GM13977 (cell line): ENCODE measurements at places on chromosomes 16 and 17.

GRCh38 chr17:77387891-77388290, 247.1 kb downstream of the SEC14L1 start:
- DNase-seq: no peak

DNA sequence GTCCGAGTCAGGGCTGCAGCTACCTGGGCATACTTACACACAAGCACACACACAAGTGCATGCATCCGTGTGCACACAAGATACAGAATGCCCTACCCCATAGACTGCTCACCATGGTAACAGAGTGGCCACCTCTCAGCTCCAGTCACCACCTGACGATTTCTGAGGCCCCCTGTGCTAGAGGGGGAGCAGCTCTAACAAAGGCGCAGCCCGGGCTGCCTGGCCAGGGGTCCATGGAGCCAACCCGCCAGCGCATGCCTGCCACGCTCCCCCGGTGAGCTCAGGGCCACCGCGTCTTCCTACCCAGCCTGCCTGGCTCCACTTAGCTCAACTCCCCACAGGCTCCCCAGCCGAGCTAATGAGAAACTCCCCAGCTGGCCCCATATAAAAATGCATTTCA, 75.5 kb downstream of the ZNF423 start:
- no peak for DNase-seq

GRCh38 chr17:80071116-80071841, 30.1 kb upstream of the GAA start:
- DNase-seq: no peak

GRCh38 chr16:57409870-57410587, 5.5 kb downstream of the CCL17 start:
- DNase-seq: no peak

- DNase-seq: peak; percentile 75
Measured at GRCh38 chr16:47046726-47047523, 73.5 kb upstream of the DNAJA2 start.

GRCh38 chr16:11016993-11017392, 72.6 kb downstream of the CLEC16A start:
- no peak for DNase-seq

DNA sequence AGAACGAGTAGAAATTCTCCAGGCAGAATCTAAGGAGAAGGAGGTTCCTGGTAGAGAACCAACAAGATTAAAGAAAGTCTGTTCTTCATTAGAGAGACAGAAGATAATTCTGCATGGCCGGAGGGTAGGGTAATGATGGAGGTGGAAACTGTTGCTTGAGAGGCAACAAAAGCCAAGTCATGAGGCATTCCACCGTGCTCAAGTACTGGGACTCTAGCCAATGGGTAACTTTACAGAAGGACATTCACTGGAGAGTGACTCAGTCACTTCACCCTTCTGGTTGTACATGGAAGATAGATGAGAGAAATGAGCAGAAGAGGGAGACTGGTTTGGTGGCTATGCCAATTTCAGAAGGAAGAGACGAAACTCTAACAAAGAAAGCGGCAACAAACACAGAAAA, 53.6 kb upstream of the ANKFN1 start:
- no peak for DNase-seq

DNA sequence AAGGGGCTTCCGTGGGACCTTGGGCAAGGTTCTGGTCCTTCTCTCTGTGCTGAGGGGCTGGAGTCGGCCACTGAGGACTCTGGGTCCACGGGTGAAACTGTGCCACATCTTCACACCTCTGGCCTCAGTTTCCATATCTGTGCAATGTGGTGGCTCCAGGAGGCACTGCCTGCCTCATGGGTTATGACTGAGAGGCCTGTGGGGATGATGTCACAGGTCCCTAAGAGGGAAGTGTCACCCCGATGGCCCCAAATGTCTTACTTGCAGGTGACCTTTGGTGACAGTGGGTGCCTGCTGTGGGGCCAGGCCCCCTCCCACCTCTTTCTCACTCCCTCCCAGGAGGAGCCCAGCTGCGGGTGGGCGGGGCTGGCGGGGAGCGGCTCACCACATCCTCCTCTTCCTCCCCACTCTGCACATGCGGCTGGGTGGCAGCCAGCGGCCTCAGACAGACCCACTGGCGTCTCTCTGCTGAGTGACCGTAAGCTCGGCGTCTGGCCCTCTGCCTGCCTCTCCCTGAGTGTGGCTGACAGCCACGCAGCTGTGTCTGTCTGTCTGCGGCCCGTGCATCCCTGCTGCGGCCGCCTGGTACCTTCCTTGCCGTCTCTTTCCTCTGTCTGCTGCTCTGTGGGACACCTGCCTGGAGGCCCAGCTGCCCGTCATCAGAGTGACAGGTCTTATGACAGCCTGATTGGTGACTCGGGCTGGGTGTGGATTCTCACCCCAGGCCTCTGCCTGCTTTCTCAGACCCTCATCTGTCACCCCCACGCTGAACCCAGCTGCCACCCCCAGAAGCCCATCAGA, at the start of gene IL21R:
TSS of gene IL21R (plus strand) at position 407 of the 801 bp plus-strand sequence. CDS start 27,898 bp downstream, outside the sequence.
- peak; percentile 73 for DNase-seq

GRCh38 chr17:35433075-35433894, 985 bp upstream of the SLFN12 start:
- DNase-seq: peak; percentile 47

DNA sequence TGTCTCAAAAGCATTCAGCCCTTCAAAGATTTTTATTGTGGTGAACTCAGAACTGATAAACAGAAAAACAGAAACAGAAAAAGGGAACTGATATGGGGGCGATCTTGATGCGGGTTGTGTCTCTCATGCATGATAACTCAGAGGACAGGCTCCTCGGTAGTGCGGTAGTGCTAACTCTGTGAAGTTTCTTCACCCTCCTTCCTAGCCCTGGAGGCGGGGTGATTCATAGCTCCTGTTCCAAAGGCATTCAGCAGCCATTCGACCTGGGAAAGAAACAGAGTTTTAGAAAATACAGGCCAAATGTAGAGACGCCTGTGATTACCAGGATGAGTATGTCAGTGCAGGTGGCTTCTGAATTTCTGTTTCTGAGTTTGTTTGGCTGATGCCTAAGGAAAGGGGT, 5.5 kb upstream of the MAF start:
- DNase-seq: no peak

DNA sequence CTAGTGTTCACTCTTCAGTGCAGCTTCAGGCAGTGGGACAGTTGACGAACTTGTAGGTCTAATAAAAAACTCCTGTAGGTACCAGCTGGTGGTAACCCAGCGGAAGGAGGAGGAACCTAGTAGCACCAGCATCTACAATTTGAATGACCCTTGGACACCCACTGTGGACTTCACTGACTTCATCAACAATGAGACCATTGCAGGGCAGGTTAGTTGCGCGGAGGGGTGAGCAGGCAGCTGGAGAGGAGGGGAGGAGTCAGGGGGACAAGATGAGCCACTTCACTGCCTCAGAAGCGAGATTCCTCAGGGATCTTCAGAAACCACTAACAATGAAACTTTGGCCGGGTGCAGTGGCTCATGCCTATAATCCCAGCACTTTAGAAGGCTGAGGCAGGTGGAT, 22.3 kb downstream of the AOC3 start:
- no peak for DNase-seq

- DNase-seq: no peak
Measured at GRCh38 chr17:10620823-10621222, 36.3 kb downstream of the MYH3 start.

GRCh38 chr17:4369557-4370230, 3.2 kb upstream of the UBE2G1 start:
- DNase-seq: no peak

DNA sequence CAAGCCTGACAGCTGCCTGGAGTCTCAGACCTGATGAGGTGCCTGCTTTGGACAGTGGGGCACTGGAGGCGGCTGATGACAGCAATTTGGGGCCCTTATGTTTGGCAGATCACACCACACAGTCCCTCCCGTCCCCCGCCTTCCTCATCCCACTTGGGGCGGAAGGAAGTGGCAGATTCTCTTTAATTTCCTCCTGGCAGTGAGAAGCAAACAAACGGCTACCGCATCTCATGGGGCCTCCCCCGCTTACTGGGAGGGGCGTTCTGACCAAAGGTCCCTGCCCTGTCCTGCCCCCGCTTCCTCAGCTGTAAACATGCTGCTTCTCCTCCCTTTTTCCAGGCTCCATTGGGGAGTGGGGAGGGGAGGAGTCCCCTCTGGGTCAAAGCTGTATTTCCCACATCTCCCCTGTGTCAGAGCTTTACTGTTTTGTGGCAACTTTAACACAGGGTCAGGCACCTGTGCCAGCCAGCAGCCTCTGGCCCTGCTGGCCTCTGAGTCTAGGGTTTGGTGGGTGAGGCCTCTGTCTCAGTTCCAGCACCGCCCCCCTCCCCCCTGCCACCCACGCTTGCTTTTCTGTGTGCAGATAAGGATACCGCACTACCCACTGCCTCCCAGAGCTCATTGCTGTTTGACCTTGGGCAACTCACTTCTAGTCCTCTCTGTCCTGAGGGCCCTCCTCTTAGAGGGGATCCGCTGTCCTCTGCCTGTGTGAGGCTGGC, 5.4 kb upstream of the NFATC3 start:
- DNase-seq: no peak

DNA sequence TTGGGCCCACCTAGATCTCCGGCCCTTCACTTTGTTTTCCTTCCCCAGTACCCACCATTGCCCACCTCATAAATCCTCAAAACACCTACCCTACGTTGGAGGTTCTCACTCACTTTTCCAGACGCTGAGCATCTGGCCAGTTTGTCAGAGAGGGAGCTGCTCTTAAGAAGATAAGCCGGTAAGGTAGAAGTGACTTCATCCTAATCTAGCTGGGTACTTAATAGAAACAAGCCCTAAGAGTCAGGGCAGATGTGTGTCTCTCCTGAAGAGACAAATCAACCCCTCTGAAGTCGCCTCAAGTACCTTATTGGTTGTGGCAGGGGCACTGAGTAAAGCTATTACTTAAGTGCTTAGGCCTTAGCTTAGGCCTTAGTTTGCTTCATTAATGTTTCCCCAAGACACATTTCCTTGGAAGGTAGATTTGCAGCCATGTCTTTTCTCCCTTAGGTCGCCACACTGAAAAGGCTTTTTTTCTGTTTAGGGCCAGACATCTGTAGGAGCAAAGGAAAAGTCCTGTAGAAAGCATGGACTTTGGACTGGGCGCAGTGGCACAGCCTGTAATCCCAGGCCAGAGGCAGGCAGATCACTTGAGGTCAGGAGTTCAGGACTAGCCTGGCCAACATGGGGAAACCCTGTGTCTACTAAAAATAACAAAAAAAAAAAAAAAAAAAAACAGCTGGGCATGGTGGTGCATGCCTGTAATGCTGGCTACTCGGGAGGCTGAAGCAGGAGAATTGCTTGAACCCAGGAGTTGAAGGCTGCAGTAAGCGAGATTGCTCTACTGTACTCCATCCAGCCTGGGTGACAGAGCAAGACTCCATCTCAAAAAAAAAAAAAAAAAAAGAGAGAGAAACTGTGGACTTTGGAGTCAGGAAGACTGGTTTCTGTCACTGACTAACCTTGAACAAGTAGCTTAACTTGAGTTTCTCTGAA, 1.0 kb downstream of the TACO1 start:
- peak; percentile 23 for DNase-seq

DNA sequence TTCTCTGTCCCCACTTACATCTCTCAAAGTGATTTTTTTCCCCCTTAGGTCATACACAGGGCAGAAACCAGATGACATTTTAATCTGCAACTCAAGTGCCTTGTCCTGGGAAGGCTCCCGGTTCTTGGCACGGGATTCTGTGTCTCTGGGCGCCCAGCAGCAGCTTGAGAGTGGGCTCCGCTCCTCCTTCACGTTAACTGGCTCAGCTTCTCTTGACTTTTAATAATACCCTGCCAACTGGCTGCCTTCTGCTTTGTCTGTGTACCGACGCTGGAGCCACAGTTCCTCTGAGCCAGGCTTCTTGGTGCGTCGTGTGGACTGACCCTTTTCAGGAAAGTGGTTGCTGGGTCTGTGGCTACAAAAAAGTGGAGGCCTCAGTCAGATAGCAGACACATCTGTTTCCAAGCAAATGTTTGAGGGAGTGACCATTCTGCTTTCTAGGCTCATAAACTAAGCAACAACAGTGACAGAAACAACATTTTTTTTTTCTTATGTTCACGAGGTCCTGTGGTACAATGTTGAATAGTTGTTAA, 64.9 kb downstream of the IRF8 start:
- no peak for DNase-seq

DNA sequence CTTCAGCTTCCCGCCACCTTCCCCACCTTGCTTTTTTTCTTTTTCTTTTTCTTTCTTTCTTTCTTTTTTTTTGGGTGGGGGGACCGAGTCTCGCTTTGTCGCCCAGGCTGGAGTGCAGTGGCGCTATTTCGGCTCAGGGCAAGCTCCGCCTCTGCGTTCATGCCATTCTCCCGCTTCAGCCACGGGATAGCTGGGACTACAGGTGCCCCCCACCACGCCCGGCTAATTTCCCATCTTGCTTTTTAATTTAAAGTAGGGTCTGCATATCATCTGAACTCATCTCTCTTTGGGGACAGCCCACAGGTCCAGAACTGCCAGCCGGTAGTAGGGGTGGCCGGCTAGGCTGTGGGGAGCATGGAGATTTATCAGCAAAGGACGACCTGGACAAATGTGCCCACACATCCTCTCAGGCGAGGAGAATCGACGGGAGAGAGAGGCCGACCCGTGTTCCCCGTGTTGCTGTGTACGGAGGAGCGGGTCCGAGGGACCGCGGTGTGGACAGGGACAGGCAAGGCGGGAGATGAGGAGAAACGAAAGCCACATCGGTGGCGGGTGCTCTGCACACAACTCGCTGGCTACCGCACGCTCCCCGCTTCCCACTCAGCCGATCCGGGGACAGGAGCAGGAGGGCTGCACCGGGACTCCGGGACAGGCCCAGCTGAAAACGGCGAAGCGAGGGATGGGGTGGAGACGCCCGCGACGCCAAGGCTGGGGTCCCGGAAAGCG, 2.4 kb downstream of the MT1M start:
- no peak for DNase-seq

- no peak for DNase-seq
Measured at GRCh38 chr17:29379084-29379991, 10.8 kb upstream of the TAOK1 start.

DNA sequence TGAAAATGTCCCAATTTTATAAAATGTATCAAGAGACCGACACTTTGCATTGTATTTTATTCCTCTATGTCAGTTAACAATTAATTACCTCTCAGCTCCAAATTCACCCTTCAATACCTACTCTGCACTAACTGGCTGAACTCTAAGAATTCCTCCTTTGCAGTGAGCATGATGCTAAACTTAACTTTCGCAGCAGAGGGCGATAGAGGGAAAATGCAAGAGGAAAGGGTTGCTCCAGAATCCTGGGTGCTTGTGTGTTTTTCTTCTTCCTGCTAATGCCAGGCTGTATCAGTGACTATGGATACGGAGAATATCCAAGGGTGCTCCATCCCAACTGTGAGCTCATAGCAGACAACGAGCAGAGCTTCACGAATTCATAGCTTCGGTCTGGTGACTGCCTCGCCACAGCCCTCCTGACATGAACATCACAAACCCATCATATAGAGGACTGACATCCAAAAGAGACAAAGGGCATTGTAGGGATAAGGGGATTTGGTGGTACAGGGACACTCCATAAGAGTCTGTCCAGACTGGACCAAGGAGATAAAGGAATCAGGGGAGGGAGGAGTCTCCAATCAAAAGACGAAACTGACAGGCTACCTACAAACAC, 172.9 kb downstream of the STX8 start:
- peak; percentile 49 for DNase-seq

GRCh38 chr16:12899529-12900143, 1.8 kb upstream of the SHISA9 start:
- no peak for DNase-seq
